NCI-H2081 (cell line): ENCODE measurements at places on chromosomes 1 and 21.

DNA sequence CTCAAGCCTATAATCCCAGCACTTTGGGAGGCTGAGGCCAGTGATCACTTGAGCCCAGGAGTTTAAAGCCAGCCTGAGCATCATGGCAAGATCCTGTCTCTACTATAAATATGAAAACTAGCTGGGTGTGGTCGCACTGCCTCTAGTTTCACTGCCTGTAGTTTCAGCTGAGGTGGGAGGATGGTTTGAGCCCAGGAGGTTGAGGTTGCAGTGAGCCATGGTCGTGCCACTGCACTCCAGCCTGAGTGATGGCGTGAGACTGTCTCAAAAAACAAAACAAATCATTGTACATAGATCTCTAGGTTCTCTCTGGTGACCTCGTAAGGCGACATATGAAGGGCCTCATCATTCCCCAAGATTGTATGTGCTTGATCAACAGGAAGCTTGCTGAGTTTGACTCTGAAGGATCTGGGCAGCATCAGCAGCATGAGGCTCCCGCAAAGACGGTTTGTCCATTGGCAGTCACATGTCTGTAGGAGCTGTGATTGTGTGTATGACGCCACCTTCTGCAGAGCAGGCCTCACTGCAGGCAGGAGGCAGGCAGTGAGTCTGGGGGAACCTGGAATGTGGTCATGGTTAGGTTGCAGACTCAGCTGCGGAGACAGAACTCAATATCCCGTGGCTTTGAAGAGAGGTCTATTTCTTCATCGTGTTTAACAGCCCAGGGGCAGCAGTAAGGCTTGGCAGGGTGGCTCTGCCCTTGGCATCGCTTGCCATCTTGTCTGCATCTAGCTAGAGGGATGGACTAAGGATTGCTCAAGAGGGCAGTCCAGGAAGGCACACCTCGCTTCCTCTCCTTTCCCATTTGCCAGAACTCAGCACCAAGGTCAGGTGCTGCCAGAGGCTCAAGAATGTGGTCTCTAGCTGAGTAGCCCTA is 14.0 kb downstream of the ATP5PO start:
- peak; percentile 18 for DNase-seq

DNA sequence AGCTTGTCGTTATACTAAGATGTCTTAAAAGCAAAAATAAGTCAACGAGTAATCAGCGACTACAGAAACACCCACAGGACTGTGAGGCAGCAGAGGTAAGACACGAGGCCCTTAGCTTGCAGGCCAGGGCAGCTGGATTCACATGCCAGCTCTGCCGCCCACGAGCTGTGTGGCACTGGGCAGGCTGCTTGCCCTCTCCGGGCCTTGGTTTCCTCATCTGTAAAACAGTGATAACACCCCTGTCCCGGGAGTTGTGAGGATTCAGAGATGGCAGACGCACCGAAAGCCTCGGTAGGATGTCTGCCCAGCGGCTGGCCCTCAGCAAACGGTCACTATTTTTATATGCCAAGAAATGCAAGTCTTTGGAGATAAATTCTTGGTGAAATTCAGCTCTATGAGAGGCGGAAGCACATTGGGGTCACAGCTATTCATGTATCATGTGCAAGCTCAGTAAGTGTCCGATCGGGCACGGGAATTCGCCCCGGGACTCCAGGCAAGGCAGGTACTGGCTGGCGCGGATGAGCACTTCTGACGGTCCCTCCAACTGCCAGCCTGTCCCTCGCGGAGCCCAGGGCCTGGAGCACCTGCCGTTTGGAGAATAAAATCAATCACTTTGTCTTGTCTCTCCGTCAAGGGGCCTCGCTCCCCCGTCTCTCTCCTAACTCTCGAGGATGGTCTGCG is 1.1 kb downstream of the C2CD2 start:
- no peak for DNase-seq

- no peak for DNase-seq
These were observed 71.6 kb upstream of the KCND3 start for GRCh38 chr1:112061056-112061455.

DNA sequence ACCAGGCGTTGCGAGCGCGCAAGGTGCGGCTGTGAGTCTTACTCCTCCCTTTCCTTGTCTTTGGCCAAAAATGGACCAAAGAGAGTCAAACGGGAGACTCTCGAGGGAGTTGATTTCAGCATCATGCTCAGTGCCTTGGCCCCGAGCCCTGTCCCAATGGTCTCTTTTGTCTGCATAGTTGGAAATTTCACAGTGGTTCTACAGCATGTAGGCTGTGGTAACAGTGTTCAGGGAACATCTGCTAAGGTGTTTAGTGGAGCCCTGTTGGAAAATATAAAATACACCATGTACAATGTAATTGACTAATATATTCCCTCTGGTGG is 2.7 kb downstream of the CACNA1E start:
- DNase-seq = no peak

GRCh38 chr1:64171797-64172281 is 31.6 kb upstream of the UBE2U start:
- DNase-seq = no peak

DNA sequence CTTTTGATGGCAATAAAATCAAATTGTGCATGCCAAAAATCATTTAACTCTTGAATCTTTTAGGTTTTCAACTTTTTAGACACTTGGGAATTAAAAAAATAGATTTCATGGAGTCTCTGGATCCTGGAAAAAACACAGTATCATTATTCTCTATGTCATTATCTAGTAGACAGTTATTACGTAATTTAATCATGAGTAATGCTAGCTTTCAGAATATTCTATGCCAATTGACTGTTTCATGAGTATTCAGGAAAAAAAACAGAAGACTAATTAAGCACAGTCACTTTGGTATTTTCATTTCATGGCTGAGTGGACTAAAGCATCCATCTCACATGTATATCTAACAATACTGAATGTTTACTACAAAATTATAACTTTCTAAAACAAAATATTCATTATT is 44.0 kb downstream of the ODF2L start:
- DNase-seq = no peak

GRCh38 chr1:190738317-190738716 is 260.7 kb upstream of the BRINP3 start:
- no peak for DNase-seq

DNA sequence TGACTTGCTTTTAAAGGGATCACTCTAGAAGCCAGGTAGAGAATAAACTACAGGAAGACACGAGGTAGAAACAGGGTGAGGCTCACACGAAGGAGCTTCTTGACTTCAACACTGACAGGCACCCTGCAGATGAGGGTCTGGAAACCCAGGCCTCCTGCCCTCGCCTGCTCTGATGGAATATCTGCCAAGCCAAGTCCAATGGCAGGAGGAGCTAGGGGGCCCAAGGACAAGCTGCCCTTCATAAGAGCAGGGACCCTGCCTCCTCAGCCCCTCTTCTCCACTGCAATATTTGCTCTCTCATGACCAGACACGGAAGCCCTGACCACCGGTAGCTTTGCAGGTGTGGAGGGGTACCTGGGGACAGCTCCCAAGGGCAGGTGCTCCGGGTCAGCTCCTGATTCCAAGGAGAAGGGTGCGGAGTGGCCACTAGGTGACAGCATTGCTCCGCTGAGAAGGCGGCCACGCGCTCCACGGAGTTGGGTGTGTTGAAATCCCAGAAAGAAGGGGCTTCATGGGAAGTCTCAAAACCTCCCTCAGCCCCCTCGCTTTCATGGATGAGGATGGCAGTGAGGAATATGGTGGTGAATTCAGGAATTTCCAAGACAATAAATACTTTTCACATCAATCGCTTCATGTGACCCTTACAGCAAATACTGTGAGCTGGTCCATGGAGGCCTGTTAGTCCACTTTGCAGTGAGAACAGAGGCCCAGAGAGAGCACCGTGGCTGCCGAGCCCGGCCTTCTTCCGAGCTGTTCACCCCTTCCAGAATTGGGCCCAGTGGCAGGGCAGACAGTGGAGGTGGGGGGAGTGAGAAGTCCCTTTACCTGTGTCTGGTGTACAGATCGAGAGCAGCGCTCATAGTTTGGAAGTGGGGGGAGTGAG is 33.2 kb upstream of the PAX7 start:
- no peak for DNase-seq

- DNase-seq = peak; percentile 94
These were observed 689.6 kb downstream of the USP25 start for GRCh38 chr21:16419188-16419921.

DNA sequence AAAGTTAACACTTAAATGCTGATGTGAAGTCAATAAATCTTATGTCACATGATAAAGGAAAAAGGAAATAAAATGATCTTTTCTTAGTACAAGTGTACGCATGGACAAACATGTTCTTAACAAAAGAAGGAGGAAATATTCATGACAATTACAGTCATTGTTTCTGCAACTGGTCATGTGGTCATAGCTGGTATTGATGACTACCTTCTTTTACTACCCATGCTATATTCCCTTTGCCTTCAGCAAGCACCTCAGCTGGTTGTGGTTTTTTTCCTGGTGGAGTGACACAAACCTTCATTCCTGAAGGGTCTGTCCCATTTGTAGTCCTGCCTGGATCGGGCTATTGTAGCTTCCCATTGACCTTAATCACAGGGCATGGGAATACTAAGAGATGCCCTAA is 23.4 kb upstream of the TSHB start:
- no peak for DNase-seq

DNA sequence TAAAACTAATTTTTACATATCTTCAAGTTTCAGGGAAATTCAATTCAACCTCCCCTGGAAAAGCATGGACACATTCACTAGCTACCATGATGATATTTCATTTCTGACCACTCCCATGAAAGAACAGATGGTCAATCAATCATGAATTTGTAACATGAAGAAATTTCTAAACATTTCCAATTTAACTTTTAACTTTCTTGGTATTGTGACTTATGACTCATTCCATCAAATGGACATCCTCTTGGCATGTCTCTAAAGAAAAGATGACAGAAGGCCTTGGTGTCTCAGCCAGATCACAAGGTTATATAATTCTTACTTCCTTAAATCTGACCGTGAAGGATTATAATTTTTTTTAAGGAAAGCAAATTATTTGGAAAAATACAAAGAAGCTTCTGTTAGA is 10.5 kb upstream of the MCOLN3 start:
- no peak for DNase-seq

- DNase-seq = no peak
These were observed 186.2 kb downstream of the C1orf94 start for GRCh38 chr1:34362949-34363348.

DNA sequence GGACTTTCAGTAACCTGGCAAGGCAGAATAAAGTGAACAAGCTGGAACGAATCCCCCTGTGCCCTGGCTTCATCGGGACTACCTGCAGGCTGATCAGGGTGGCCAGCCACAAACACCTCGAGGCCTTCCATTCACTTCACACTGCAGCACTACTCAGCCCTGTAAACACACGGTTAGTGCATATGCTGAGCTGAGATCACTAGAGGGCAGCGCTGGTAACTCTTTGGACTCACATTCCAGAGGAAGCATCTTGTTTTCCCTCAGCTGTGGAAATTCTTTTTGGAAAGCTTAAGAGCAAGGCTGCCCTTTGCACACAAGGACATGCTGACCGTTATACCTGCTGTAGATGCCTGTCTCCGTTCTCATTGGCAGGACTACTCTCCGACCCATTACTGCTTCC is 32.1 kb downstream of the PCSK9 start:
- peak; percentile 52 for DNase-seq

- no peak for DNase-seq
These were observed 18.9 kb downstream of the NOS1AP start for GRCh38 chr1:162088281-162088969.

DNA sequence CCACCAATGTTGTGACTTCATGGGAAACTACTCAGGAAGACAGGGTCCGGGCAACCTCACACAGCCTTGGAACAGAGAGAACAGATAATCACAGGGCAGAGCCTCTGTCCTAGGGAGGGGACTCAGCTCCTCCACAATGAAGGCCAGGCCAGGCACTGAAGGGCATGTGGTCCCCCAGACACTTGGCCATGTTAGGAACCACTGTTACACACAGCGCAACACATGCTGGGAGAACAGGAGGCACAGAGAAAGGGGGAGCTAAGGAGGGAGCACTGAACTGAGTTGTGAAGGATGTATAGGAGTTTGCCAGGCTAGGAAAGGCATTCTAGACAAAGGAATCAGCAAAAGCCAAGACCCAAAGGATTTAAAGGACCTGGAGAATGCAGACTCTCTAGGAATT is 127.6 kb downstream of the DMRTB1 start:
- no peak for DNase-seq

DNA sequence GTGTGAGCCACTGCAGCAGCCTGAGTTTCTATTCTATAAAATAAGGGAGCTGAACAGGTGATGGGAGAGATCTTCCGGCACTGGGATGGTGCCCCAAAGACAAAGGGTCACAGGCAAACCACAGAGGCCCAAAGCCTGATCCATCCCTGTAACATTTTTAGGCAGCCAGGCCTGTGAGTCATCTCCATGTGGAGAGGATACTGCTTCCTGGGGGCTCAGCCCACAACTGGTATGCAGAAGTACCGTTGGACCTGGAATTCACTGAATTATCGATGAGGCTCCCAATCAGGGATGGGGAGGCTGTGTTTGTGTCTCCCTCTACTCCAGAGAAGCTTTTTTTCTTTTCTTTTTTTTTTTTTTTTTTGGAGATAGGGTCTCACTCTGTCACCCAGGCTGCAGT is 48.8 kb upstream of the WASF2 start:
- DNase-seq = no peak

DNA sequence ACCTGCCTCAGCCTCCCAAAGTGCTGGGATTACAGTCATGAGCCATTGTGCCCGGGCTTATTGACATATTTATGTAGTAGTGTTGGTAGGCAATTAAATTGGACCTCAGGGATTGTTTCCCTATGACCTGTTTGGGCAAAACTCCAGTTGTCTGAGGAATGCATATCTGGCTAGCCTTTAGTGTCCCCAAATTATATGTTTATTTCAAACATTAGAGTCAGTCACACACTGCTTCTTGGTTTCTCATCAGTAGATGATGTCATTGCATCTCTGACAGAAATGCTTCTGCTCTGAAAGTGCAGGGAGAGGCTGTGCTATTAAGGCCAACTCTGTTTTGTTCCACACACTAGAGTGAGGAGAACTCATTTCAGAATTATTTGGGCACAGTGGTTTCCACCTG is 12.5 kb downstream of the PIP5K1A start:
- no peak for DNase-seq

DNA sequence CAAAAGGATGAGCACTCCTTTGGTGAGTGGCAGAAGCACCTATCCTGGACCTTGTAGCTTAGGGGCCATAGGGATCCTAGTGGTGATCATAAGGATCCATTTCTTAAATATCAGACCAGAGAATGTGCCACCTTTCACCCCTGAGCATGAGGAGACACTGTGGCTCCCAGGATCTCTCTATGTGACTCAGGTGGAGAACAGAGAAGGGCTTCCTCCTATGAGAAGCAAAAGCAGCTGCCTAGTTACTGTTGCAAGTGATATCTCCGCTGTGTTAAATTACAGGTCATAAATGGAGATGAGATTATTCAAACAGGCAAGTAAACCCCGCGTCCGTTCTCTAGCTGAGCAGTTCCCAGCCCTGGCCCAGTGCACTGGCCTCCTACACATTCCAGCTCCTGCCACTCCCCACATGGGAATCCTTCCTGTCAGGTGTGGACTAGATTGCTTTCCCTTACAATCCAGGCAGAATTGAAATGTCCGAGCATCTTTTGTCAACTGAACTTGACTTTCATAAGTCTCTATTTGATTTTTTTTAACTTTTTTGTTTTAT is 26.3 kb downstream of the CLEC20A start:
- DNase-seq = peak; percentile 5
